Chondrocyte (in vitro differentiated cells): ENCODE measurements at places on chromosomes 7 and 10.

DNA sequence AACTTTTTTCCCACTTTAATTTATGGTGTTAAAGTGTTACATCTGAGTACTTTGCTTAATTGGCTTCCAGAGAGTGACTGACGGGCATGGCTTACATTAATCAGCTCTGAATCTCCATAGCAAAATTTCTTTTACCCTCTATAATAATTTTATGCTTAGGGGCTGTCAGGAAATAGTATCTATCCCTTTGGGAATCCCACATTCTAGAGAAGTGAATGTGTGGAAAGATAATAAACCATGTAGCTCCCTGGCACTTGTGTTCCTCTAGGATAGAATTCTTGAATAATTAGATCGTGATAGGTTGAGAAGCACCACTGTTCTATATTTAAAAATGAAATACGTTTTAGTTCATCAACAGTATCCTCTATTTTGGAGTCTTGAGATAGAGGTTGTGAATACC, 89.6 kb downstream of the DNAJB9 start:
- no peak overlapping the region for H3K27ac ChIP-seq
- peaks cover 2% of the 10 kb centered on the region for H3K27me3 ChIP-seq
- no peak for DNase-seq
- H3K4me3 ChIP-seq: no peak overlapping the region

DNA sequence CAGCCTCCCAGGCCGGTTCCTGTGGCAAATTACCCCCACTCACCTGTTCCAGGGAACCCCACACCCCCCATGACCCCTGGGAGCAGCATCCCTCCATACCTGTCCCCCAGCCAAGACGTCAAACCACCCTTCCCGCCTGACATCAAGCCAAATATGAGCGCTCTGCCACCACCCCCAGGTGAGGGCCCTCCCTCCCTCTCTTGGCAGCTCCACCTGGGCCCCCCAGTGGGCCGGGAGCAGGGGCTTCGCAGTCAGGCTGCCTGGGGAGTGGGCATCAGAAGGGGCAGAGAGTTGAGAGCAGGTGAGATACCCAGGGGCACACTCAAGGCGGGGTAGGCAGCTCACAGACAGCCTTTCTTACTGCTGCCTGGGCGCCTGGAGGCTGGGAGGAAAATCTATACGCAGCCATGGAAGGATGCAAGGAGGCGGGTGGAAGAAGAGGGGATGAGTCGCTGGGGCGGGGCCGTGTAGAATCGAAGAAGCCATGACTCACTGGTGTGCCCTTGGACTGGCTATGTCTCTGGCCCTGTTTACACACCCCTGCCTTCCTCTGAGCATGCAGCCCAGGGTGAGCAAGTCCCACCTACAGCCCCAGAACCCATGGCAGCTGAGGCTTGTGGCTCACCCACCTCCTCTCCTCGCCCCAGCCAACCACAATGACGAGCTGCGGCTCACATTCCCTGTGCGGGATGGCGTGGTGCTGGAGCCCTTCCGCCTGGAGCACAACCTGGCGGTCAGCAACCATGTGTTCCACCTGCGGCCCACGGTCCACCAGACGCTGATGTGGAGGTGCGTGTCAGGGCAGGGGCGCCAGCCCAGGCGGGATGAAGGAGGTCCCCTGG, 48.6 kb upstream of the PPIF start:
- H3K27me3 ChIP-seq: no peaks in the 10 kb centered on the region
- DNase-seq: no peak
- no peak overlapping the region for H3K4me3 ChIP-seq

DNA sequence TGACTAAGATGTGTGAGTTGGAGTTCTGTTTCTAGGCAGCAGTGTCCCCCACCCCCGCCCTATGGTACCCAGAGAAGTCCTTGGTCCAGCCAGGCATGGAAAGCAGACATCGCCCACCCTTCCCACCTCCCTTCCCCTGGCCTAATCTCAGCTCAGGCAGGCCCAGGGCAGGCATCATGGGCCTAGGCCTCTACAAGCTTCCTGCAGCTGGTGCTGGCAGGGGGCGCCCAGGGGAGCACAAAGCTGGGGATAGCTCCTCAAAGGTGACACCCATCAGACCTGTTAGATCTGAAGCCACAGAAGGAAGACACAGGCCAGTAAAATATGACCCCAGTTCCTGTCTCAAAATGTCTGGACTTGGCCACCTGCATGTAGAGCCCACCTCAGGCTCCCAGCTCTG, 18.9 kb upstream of the UNC5B start:
- H3K4me3 ChIP-seq: no peak overlapping the region
- no peak overlapping the region for H3K27ac ChIP-seq
- peaks cover 21% of the 10 kb centered on the region for H3K27me3 ChIP-seq

- no peak overlapping the region for H3K4me3 ChIP-seq
- peaks cover 18% of the 10 kb centered on the region for H3K4me1 ChIP-seq
- H3K36me3 ChIP-seq: peaks cover 3% of the 10 kb centered on the region
- H3K27ac ChIP-seq: no peak overlapping the region
- no peaks in the 10 kb centered on the region for H3K27me3 ChIP-seq
- DNase-seq: no peak
Observed at GRCh38 chr10:112728997-112729396, 221.1 kb upstream of the TCF7L2 start.

DNA sequence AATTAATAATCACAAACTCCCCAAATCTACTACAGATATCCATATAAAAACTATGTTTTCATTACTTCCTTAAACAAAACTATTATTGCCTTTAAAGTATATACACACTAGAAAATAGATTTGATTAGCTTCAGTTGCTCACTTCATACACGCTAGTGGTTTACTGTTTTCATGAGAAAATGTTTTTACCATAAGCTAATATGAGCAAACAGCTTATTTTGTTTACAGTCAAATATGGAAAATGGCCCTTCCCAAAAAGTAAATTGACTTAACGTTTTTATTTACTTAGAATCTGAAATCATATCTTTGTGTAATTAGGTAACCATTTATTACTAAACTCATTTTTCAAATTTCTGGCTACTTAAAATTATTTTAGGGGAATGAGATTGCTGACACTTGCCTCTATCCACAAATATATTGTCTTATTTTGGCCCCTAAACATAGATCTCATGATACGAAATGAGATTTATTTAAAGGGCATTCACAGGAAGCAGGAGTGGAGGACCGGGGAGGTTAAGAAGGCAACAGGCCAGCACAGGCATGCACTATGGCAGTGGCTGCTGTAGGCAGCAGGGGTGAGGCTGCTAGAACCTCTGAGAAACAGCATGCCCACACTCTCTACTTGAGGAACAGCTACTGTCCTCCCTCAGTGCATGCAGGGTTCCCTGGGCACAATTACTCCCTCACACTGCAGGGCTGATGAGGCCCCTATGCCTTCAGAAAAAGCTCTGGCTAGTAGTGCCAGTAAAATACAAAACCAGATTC, 29.6 kb upstream of the SOSTDC1 start:
- H3K36me3 ChIP-seq: no peaks in the 10 kb centered on the region
- peaks cover 7% of the 10 kb centered on the region for H3K4me1 ChIP-seq
- H3K27ac ChIP-seq: no peak overlapping the region
- H3K4me3 ChIP-seq: no peak overlapping the region

DNA sequence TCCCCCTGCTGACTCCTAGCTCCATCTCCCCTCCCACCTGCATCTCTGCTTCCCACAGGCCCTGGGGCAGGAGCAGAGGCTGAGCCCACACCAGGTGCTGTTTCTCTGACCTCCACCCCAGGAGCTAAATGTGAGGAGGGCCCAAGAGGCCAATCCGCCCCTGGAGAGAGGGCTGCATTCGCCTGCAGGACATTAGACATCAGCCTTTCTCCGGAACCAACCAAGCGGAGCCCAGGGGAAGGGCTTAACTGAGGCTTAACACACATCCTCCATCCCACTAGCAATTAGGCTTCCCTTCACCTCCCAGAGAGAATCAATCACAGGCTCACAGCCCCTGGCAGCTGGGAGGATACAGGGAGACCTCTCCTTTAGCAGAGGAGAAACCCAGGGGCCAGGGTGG, 50.5 kb downstream of the SH3PXD2A start:
- no peak overlapping the region for H3K27ac ChIP-seq
- H3K4me1 ChIP-seq: peaks cover 10% of the 10 kb centered on the region
- DNase-seq: no peak
- peaks cover 4% of the 10 kb centered on the region for H3K27me3 ChIP-seq
- H3K4me3 ChIP-seq: no peak overlapping the region

DNA sequence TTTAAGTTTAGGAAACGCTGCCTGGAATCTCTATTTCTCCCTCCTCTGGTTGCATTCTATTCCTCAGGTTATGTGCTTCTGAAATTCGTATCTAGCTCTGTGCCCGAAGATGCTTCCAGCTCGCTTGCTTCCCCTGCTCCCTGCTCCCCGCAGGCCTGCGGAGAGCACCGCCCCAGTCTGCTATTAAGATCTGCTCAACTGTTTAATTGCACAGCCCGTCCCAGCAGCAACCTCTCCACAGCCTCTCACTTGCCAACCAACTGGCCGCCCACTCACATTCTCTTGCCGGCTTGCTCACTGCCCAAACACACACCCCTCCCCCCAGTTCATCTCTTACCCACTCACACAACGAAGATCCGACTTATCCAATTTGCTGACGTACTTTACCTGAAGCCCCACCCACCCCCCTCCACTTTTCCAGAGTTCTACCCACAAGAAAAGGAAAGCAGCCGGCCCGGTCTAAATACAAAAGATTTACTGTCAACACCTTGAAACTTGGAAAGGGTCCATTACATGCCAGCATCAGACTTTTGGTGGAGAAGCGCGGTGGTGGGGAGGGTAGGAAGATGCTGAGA, 167.3 kb upstream of the KLF14 start:
- H3K36me3 ChIP-seq: peaks cover 1% of the 10 kb centered on the region
- H3K27ac ChIP-seq: peak overlapping the region; percentile 99
- peaks cover 85% of the 10 kb centered on the region for H3K4me1 ChIP-seq
- H3K27me3 ChIP-seq: no peaks in the 10 kb centered on the region
- no peak for DNase-seq
- H3K4me3 ChIP-seq: peak overlapping the region; percentile 37

DNA sequence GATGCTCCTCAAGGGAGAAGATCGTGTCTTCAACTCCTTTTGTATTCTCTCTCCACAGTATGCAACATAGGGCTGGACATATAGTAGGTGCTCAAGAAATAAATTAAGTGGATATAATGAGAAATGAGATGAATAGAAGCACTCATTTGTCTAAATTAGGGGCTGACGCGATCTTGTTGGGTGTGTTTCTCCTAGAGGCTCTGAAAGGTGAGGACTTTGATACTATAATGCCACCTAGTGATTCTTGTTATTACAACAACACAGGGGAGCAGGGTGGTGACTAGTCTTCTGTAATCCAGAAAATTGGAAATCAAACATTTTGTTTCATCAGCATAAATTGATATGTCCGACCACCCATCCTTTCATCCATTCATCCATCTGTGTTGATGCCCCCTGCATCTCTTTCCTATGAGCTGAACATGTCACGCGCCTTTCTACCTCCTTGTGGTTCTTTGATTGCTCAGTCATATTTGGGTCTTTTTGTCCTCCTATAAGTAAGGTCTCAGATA, 3.5 kb upstream of the CFAP58 start:
- H3K27me3 ChIP-seq: peaks cover 9% of the 10 kb centered on the region
- H3K36me3 ChIP-seq: no peaks in the 10 kb centered on the region
- no peaks in the 10 kb centered on the region for H3K4me1 ChIP-seq
- DNase-seq: no peak
- H3K4me3 ChIP-seq: no peak overlapping the region
- no peak overlapping the region for H3K27ac ChIP-seq

GRCh38 chr7:137798073-137798763, 48.6 kb downstream of the DGKI start:
- no peak overlapping the region for H3K27ac ChIP-seq
- peaks cover 27% of the 10 kb centered on the region for H3K36me3 ChIP-seq
- DNase-seq: no peak
- no peak overlapping the region for H3K4me3 ChIP-seq

GRCh38 chr7:78039790-78040776, 241.5 kb downstream of the PHTF2 start:
- no peaks in the 10 kb centered on the region for H3K36me3 ChIP-seq
- H3K27me3 ChIP-seq: peaks cover 12% of the 10 kb centered on the region
- H3K27ac ChIP-seq: no peak overlapping the region
- no peak overlapping the region for H3K4me3 ChIP-seq
- DNase-seq: no peak

GRCh38 chr10:121293110-121293509, 305.1 kb downstream of the FGFR2 start:
- H3K4me1 ChIP-seq: no peaks in the 10 kb centered on the region
- DNase-seq: no peak
- H3K27ac ChIP-seq: no peak overlapping the region

GRCh38 chr7:30224511-30225062, 59.8 kb upstream of the ZNRF2 start:
- H3K36me3 ChIP-seq: peaks cover 3% of the 10 kb centered on the region
- peak overlapping the region; percentile 60 for H3K27ac ChIP-seq
- no peak for DNase-seq
- H3K4me1 ChIP-seq: peaks cover 28% of the 10 kb centered on the region

- peaks cover 9% of the 10 kb centered on the region for H3K4me1 ChIP-seq
- no peak overlapping the region for H3K4me3 ChIP-seq
- H3K36me3 ChIP-seq: no peaks in the 10 kb centered on the region
- H3K27ac ChIP-seq: no peak overlapping the region
Observed at GRCh38 chr7:18655912-18656311, 160.4 kb downstream of the HDAC9 start.

DNA sequence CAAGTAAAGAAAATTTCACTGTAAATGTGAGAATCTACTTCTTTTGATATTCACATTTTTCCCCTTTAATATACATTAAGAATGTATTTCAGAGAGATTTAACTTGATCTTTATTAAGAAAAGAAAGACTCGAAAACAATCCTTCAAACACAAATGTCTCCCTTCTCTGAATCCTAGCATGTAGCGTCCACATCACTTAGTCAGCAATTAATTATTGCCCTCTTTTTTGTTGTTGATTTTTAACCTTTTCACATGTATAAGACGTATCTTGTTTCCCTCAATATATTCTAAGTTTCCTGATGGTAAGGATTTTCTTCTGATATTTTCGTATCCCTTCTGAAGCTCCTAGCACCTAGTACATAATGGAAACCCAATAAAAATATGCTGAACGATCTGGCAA, 6.6 kb downstream of the PDE1C start:
- no peak for DNase-seq
- H3K27me3 ChIP-seq: no peaks in the 10 kb centered on the region
- H3K27ac ChIP-seq: no peak overlapping the region
- H3K4me3 ChIP-seq: no peak overlapping the region
- peaks cover 8% of the 10 kb centered on the region for H3K36me3 ChIP-seq

DNA sequence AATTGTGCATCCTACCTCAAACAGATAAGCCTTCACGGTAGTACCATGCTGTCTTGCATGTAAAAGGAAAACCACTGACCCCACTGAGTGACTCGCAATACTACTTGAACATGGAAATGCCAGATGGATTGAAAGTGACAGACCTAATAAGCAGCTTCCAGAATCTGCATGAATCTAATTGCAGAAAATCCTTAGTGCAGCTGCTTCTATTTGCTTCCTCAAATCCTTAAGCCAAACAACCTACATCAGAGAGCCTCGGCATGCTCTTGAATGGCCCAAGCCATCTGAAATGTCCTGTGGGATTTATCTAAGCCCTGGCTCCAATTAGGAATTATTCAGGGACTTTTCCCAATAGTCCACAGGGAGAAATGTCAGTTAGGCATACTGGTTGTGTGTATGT, 509.5 kb upstream of the CELF2 start:
- H3K4me1 ChIP-seq: no peaks in the 10 kb centered on the region
- H3K27ac ChIP-seq: no peak overlapping the region
- no peak overlapping the region for H3K4me3 ChIP-seq
- H3K36me3 ChIP-seq: no peaks in the 10 kb centered on the region

- peaks cover 4% of the 10 kb centered on the region for H3K36me3 ChIP-seq
- no peak for DNase-seq
- H3K27me3 ChIP-seq: peaks cover 77% of the 10 kb centered on the region
- no peak overlapping the region for H3K27ac ChIP-seq
- peaks cover 22% of the 10 kb centered on the region for H3K4me1 ChIP-seq
Observed at GRCh38 chr10:100827819-100828737, 82.7 kb downstream of the PAX2 start.
